GM23248 (cell line): ENCODE measurements at places on chromosomes 2 and 18. TPM values are rescaled to one million over a fixed set of nuclear protein-coding genes. Genes with fewer than 3 reads are reported as not detected.

Gene PJVK
- total RNA-seq, result 0.97 and 1.9 TPM in 2 replicates

Gene GCG
- not detected in 2 replicates for total RNA-seq

Gene VIT
- 0.22 TPM in 1 of 2 replicates, not detected in the other for total RNA-seq

Gene RIT2
- total RNA-seq, result not detected in 2 replicates

Gene IL1RN
- 2.4 TPM in 1 of 2 replicates, not detected in the other for total RNA-seq

GRCh38 chr2:163887182-163887581 lies 151.4 kb upstream of the FIGN start:
- no peak overlapping the region for H3K4me3 ChIP-seq
- H3K4me1 ChIP-seq, result no peaks in the 10 kb centered on the region
- H3K27ac ChIP-seq, result no peak overlapping the region
- no peaks in the 10 kb centered on the region for H3K27me3 ChIP-seq

DNA sequence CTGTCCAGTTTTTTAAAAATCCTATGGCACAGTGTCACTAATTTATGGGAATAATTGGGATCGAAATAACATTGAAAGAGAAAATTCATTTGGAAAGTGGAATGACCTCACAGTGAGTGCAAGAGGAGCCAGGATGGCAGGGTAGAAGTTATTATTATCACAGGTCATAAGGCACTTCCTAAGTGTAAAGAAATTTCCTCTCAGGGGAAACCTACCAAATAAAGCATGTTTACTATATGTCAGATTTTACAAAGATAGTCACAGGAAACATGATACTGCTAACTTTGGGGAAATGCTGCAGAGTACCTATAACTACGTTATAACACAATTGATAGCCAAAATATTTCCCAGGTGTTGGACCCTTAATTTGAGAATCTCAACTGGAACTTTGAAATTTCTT lies 226.3 kb upstream of the SMAD7 start:
- H3K4me3 ChIP-seq, result no peak overlapping the region
- no peak for DNase-seq
- no peaks in the 10 kb centered on the region for H3K27me3 ChIP-seq
- H3K27ac ChIP-seq, result no peak overlapping the region

DNA sequence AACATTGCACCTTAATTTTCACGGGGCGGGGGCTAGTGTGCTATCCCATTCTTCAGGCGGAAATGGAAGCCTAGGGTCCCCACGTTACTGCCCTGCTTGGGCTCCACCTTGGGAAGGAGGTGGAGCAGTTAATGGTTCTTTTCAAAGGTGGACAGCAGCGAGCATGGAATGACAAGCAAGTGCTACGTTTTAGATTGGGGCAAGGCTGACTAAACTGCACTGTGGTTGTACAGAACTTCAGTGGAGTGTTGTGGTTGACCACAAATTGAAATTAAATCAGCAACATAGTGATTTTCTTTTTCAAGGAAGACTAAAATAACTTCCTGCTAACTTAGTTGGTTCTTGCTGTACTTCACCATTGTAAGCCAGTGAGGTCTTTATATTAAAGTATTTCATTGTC lies 47.0 kb downstream of the CHRNA1 start:
- peak; percentile 50 for DNase-seq
- H3K4me1 ChIP-seq, result no peaks in the 10 kb centered on the region
- no peak overlapping the region for H3K4me3 ChIP-seq
- no peaks in the 10 kb centered on the region for H3K36me3 ChIP-seq
- H3K27me3 ChIP-seq, result peaks cover 14% of the 10 kb centered on the region
- H3K27ac ChIP-seq, result no peak overlapping the region

- DNase-seq, result no peak
- no peak overlapping the region for H3K4me3 ChIP-seq
- no peaks in the 10 kb centered on the region for H3K36me3 ChIP-seq
Measured at GRCh38 chr2:213224366-213224765, 59.9 kb upstream of the SPAG16 start.

- peak overlapping the region; percentile 75 for H3K4me3 ChIP-seq
- no peaks in the 10 kb centered on the region for H3K27me3 ChIP-seq
- DNase-seq, result no peak
- no peaks in the 10 kb centered on the region for H3K36me3 ChIP-seq
Measured at GRCh38 chr2:31234683-31235503, 941 bp downstream of the EHD3 start.

GRCh38 chr18:9329471-9329870 lies 5.1 kb upstream of the TWSG1 start:
- no peak for DNase-seq
- H3K4me1 ChIP-seq, result no peaks in the 10 kb centered on the region
- no peak overlapping the region for H3K27ac ChIP-seq
- H3K4me3 ChIP-seq, result no peak overlapping the region
- no peaks in the 10 kb centered on the region for H3K36me3 ChIP-seq
- no peaks in the 10 kb centered on the region for H3K27me3 ChIP-seq

DNA sequence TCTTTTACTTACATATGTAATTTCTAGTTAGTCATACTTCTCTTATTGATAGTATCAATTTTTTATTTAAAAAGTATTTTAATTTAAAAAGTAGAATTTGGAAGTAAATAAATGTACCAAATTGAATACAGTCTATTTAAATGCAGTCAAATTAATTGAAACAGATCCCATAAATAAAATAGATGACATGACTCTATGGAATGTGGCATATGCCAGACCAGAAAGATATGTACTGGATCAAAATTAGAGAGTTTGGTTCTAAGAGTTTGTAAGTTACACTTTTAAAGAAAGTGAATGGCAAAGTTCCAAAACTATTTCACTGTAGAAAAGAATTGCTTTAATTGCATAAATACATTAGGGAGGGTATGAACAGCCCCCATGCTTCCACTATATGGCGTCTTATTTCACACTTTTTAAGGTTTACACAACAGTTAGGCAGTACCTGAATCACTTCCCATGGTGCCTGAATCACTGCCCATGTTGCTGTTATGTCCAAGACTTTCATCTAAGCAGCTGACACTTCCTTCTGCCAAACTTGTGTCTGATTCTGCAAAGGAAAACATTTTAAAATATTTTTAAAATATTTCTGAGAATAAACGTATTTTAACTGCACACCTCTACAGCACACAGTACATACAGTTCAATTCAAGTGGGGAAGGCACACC lies 25.2 kb downstream of the IFIH1 start:
- peaks cover 21% of the 10 kb centered on the region for H3K4me1 ChIP-seq
- H3K27ac ChIP-seq, result no peak overlapping the region
- peak; percentile 72 for DNase-seq
- no peaks in the 10 kb centered on the region for H3K27me3 ChIP-seq
- H3K36me3 ChIP-seq, result no peaks in the 10 kb centered on the region
- no peak overlapping the region for H3K4me3 ChIP-seq

DNA sequence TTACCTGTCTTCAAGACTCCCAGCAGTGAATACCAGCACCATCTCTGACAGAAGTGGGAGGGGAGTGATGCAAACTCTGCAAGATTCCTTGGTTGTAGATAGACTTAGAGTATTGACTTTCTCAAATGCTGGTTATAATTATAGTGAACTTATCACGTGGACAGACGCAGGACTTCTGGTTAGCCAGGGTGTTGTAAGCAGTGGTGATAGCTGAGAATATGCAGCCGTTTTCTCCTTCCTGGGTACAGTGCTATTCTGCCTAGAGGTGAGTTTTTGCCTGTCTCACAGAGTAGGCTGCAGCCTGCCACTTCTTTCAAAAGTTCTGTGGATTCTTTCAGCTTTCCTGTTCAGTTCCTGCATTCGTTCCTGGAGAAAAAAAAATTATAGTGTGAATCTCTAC lies 733 bp upstream of the CXCR2 start:
- no peak overlapping the region for H3K27ac ChIP-seq
- H3K4me1 ChIP-seq, result no peaks in the 10 kb centered on the region
- DNase-seq, result no peak
- H3K27me3 ChIP-seq, result peaks cover 76% of the 10 kb centered on the region
- H3K36me3 ChIP-seq, result no peaks in the 10 kb centered on the region

GRCh38 chr2:85257970-85258605 lies 69.7 kb downstream of the TGOLN2 start:
- no peak overlapping the region for H3K27ac ChIP-seq
- H3K36me3 ChIP-seq, result no peaks in the 10 kb centered on the region
- DNase-seq, result peak; percentile 57
- no peaks in the 10 kb centered on the region for H3K27me3 ChIP-seq

DNA sequence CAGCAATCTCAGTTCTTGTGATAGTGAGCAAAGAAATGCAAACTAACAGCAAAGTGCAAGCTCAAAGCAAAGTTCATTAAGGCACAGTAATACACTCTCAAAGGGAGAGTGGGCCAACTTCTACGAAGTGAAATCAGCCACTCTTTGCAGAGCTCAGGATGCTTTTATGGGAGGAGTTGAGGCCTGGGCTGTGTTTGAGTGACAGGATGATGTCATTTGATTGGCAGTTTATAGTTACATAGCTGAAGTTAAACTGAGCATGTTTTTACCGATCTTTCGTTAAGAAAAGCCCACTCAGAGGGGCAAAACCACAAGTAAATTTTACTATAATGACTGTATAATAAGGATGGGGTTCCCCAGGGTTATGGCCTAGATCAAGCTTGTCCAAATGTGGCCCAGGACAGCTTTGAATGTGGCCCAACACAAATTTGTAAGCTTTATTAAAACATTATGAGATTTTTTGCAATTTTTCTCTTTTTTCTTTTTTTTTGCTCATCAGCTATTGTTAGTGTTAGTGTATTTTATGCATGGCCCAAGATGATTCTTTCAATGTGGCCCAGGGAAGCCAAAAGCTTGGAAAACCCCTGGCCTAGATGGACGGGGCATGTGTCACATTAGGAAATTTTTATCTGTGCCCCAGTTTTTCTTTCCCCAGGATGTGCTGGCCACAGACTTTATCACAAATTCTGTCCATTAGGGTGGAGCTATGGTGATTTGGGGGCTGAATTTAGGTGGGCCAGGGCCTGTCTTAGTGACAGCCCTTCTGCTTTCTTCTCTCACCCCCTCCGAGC lies 8.3 kb upstream of the DNAH7 start:
- DNase-seq, result no peak
- peaks cover 24% of the 10 kb centered on the region for H3K4me1 ChIP-seq
- no peaks in the 10 kb centered on the region for H3K36me3 ChIP-seq
- no peaks in the 10 kb centered on the region for H3K27me3 ChIP-seq
- H3K27ac ChIP-seq, result no peak overlapping the region

GRCh38 chr2:167862782-167863181 lies 384.6 kb downstream of the STK39 start:
- no peak overlapping the region for H3K27ac ChIP-seq
- H3K36me3 ChIP-seq, result no peaks in the 10 kb centered on the region
- no peak overlapping the region for H3K4me3 ChIP-seq
- DNase-seq, result peak; percentile 43

DNA sequence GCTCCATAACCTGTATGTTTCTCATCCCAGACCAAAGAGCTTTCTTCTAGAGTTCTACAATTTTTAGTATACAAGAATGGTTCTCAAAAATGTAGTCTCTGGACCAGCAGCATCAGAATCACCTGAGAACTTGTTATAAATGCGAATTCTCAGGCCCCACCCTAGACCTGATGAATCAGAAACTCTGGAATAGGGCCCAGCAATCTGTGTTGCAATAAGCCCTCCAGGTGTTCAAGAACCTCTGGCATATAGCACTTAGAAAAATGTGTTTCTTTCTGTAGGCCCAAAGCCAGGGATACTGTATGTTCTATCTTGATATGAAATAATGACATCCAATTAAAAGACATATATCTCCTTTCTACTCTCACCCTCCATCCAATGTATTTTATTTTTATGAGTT lies 10.4 kb downstream of the PAIP2B start:
- no peak overlapping the region for H3K27ac ChIP-seq
- peaks cover 8% of the 10 kb centered on the region for H3K27me3 ChIP-seq
- no peaks in the 10 kb centered on the region for H3K36me3 ChIP-seq
- DNase-seq, result no peak
- no peak overlapping the region for H3K4me3 ChIP-seq

GRCh38 chr2:191486584-191487320 lies 191.2 kb upstream of the NABP1 start:
- no peaks in the 10 kb centered on the region for H3K27me3 ChIP-seq
- peak overlapping the region; percentile 7 for H3K4me3 ChIP-seq
- H3K27ac ChIP-seq, result peak overlapping the region; percentile 81
- peak; percentile 99 for DNase-seq

DNA sequence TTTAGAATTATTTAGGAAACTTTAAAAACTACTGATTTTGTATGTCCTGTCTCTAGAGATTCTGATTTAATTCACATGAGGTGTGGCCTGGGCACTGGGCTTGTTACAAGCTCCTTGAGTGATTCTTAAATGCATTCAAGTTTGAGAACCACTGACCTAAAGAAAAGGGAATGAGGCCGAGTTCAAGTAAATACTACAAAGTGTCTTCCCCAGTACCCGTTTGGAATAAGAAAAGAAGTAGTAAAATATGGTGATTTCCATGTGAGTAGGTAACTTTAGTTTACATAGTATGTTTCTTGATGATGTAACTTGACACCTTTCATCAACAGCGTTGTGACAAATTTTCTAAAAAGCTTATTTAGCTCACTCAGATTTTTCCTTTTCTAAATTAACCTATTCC lies 1022.9 kb upstream of the NRXN1 start:
- DNase-seq, result no peak
- H3K27me3 ChIP-seq, result no peaks in the 10 kb centered on the region
- H3K27ac ChIP-seq, result no peak overlapping the region

DNA sequence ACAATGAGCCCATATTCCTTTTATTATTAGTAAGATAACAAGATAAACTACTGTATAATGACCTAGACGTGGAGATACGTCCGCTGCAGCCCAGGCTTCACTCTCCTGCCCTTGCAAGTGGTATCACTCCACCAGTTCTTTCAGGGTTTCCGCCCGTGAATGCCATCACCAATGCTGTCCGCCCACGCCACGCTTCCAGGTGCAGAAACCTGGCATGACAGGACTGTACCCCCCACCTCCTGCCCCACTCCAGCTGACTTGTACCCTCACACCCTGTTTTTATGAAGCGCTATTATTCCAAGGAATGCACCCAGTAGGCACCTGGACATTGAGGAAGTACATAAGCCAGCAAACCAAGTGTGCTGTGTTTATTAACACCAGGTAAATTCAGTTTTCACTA lies 79.8 kb downstream of the MYT1L start:
- no peaks in the 10 kb centered on the region for H3K4me1 ChIP-seq
- DNase-seq, result no peak
- no peak overlapping the region for H3K4me3 ChIP-seq
- H3K27me3 ChIP-seq, result no peaks in the 10 kb centered on the region

- DNase-seq, result peak; percentile 95
- H3K36me3 ChIP-seq, result no peaks in the 10 kb centered on the region
- H3K4me3 ChIP-seq, result no peak overlapping the region
- H3K4me1 ChIP-seq, result peaks cover 78% of the 10 kb centered on the region
- no peaks in the 10 kb centered on the region for H3K27me3 ChIP-seq
Measured at GRCh38 chr2:203683932-203684556, 22.4 kb upstream of the CD28 start.

- peaks cover 7% of the 10 kb centered on the region; the same call in 1 of the 2 replicates for H3K4me1 ChIP-seq
- H3K4me3 ChIP-seq, result no peak overlapping the region
- no peaks in the 10 kb centered on the region for H3K36me3 ChIP-seq
- no peak for DNase-seq
Measured at GRCh38 chr2:28352610-28353195, 40.0 kb upstream of the FOSL2 start.

- no peaks in the 10 kb centered on the region for H3K36me3 ChIP-seq
- DNase-seq, result no peak
- no peak overlapping the region for H3K27ac ChIP-seq
- no peaks in the 10 kb centered on the region for H3K27me3 ChIP-seq
Measured at GRCh38 chr18:49285627-49286026, 174.8 kb downstream of the DYM start.
